CD4-positive, alpha-beta T cell treated with Interleukin-10 for 1 hour (primary cell): ENCODE measurements at places on chromosomes 2 and 18.

DNA sequence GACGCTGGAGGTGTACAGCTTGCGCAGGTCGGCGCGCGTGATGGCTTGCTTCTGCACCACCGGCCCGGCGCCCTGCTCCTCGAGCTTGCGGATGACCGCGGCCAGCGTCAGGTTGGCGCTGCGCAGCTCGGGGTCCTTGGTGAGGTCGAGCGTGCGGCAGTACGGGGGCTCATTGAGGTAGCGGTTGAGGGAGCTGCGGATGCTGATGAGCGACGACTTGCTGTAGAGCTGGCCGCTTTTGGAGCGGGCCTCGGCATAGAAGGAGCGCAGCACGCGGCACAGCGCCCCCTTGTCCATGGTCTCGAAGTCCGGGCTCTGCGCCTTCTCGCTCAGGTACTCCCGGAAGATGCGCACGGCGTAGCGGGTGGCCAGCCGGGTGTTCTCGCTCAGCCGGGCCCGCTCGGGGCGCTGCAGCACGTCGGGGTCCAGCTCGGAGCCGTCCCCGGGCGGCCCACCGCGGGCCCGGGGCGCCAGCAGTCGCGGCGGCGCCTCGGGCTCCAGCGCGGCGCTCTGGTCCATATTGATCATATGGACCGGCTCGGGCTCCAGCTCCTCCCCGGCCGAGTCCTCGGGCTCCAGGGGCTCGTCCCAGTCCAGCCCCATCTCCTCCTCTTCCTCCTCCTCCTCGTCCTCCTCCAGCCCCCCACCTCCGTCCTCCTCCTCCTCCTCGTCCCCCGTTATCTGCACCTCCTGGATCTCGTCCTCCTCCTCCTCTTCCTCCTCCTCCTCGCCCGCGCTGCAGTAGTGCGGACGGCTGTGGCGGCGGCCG lies 523 bp downstream of the KCTD1 start:
- peak; percentile 52 for DNase-seq

- no peak for DNase-seq
Measured at GRCh38 chr2:28437149-28437835, 44.6 kb downstream of the FOSL2 start.

DNA sequence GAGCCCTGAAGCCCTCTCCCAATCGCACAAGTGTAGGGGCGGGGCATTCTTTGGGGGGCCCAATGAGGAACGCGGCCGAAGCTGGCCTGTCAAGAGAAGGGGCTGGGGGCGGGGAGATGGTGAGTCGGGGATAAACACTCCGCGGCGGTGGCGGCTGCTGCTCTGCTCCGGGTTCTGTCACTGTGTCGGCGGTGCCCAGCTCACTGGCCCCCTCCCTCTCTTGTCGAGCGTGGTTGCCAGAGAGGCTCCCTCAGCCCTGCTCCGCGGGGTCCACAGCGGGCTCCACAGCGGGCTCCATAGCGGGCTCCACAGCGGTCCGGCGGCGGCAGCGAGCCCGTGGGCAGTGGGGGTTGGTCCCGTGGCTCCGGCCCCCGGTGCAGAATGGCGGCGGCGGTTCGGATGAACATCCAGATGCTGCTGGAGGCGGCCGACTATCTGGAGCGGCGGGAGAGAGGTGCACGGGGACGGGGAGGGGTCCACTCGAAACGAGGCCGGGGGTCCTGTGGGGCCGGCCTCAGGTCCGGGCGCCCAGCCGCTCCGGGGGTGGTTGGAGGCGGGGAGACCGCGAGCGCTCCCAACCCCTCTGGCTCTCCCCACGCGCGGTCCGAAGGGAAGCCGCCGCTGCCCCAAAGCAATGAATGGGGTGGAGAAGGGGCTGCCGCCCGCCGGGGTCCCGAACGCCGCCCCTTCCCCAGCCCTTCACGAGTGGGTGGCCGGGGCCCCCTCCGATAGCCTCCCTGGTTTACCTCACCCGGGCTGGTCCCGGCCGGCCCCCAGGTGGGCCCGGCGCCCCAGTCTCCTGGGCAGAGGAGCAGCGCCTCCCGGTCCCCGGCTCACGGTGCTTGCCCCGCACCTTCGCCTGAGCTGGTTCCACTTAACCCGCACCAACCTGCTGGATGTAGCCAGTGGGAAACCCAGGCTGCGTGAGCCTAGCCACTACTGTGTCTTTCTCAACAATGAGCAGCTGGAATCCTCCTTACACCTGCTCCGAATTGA lies at the start of gene MXD1:
Gene MXD1 (plus strand): TSS at position 160 of the 996 bp plus-strand sequence. CDS start 222 bp downstream, at position 382.
- no peak for DNase-seq

GRCh38 chr18:58996131-58996641 lies 131.5 kb downstream of the ZNF532 start:
- no peak for DNase-seq

GRCh38 chr2:40317046-40317445 lies 134.8 kb downstream of the SLC8A1 start:
- no peak for DNase-seq

- no peak for DNase-seq
Measured at GRCh38 chr18:22694954-22695353, 238.2 kb upstream of the RBBP8 start.

GRCh38 chr2:133641942-133642725 lies 73.9 kb upstream of the NCKAP5 start:
- no peak for DNase-seq

GRCh38 chr2:189249171-189249570 lies 69.6 kb upstream of the COL5A2 start:
- no peak for DNase-seq

- no peak for DNase-seq
Measured at GRCh38 chr2:111162718-111163331, 42.1 kb downstream of the BCL2L11 start.

GRCh38 chr18:9906481-9906880 lies 7.3 kb upstream of the VAPA start:
- no peak for DNase-seq

- peak; percentile 23 for DNase-seq
Measured at GRCh38 chr2:197152451-197153228, 157.9 kb downstream of the ANKRD44 start.

GRCh38 chr2:63378589-63378988 lies 209.7 kb downstream of the WDPCP start:
- no peak for DNase-seq

DNA sequence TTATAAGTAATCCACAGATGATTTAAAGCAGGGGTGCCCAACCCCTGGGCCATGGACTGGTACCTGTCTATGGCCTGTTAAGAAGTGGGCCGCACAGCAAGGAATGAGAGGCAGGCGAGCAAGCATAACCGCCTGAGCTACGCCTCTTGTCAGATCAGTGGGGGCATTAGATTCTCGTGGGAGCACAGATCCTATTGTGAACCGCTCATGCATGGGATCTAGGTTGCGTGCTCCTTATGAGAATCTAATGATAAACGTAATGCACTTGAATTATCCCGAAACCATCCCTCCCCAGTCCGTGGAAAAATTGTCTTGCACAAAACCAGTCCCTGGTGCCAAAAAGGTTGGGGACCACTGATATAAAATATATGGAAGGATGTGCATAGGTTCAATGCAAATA lies 153.7 kb downstream of the CSRNP3 start:
- no peak for DNase-seq

DNA sequence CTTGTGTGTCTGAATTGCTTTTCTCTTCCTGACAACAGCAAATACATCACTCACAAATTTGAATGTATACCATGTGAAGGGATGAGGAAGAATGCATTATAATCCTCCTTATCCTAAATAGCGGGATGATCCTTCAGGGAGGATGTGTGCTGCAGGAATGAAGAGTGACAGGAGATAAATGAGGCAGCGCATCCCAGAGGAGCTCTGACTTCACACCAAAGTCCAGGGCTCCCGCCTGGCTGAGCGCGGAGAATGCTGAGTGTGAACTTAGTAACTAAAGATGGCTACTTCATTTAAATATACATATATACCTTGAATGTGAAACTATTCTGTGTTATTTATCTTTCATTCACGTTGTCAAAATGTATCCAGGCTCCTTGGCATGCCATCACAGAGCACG lies 145.2 kb upstream of the TPO start:
- DNase-seq: no peak

- DNase-seq: no peak
Measured at GRCh38 chr2:66849153-66849755, 414.3 kb downstream of the MEIS1 start.

- DNase-seq: peak; percentile 22
Measured at GRCh38 chr2:218733171-218734021, 22.8 kb downstream of the TTLL4 start.

GRCh38 chr2:71784734-71785511 lies 331.6 kb downstream of the DYSF start:
- DNase-seq: no peak

DNA sequence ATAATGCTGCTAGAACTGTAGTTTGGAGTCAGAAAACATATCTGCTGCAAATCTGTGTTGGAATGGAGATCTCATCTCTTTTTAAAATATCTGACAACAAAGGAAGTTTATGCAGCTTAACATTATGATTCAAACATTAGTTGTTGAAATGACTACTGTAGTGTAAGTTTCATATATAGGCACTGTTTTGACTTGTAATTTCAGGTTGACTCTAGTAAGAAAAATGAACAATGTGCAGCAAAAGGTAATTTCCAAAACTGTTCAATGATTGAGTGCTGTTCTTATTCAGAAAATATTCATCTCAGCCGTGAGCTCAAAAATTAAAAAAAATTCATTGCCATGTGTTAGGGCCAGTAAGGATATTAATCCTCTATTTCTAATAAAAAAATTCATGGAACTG lies 48.5 kb downstream of the CCDC138 start:
- no peak for DNase-seq

DNA sequence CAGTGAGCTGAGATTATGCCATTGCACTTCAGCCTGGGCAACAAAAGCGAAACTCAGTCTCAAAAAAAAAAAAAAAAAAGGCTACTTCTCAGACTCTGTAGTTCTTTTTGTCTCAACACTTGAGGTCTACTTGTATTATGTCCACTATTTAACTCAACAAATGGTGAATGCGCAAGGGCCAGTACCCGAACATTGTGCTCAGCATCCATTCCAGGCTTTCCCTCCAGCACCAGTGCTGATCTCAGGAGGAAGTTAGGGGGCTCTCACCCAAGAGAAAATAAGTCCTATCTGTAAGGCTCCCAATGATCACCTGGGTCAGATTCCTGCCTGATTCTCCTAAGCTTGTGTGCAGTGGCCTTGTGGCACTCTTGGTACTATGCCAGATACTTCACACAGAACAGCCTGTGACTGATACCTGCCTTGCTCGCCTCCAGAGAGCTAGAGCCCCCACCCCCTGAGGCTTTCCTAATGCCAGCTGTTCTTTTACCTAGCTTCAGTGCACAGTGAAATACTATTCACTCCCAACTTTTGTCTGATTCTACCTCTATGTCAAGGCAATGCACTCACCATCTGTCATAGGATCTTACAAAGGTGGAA lies 74.9 kb downstream of the INO80D start:
- no peak for DNase-seq

DNA sequence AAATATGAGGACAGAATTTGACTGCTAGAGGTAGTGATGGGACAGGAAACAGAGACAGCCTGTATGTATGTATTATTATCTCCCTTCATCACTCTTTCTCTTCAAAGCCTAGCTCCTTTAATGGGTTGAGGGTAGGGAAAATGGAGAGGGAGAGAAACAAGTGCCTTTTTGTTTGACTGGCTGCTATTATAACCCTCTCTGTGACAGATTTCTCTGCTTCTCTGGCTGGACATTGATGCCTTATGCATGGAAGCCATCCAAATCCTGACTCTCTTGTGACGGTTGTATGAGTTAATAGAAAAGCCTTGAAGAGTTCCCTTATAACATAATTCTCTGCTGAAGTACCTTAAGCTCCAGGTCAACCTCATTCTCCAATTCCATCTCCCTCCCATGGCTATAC lies 118.5 kb upstream of the COL5A2 start:
- no peak for DNase-seq

GRCh38 chr2:232873292-232873908 lies 3.3 kb downstream of the SNORC start:
- DNase-seq: no peak

DNA sequence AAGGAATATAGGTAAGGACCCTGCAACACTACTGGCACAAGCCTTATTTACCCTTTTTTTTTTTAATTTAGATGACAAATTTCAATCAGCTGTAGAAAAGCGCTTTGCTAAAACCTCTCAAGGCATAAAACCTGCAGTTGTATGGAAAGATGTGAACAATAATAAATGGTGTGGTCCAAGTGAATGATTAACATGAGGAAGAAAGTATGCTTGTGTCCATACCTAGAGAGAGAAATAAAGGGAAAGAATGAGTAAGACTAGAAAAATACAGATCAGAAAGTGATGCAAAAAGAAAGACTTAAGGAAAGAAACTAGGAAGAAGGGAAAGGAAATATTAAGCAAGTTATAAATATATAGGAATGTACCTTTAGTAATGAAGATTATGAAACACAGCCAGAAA lies 119.2 kb upstream of the SCN7A start:
- no peak for DNase-seq

GRCh38 chr18:5250603-5251002 lies 44.9 kb downstream of the ZBTB14 start:
- no peak for DNase-seq

GRCh38 chr2:104033399-104033798 lies 820.5 kb upstream of the POU3F3 start:
- DNase-seq: no peak

DNA sequence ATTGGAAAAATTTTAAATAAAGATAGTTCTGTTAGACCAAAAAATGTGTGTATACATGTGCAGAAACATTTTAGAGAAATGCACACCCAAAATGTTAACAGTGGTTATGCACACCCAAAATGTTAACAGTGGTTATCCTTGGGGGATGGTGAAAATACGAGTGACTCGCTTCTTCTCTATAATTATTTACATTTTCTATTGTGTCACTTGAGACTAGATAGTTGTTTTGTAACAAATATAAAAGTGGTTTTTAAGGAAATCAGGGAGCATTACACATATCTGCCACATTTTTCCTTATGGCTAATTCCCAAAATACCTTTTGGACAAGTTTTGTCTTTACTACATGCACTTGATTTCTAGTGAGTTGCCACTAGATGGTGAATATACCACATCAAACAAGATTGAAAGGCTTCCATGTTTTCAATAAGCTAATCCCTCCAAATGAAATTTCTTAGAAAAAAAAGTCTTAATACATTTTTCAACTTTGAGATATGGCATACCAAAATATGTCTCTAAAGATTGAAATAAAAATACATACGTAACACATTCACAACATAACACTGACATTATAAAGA lies 9.0 kb upstream of the HIBCH start:
- no peak for DNase-seq

DNA sequence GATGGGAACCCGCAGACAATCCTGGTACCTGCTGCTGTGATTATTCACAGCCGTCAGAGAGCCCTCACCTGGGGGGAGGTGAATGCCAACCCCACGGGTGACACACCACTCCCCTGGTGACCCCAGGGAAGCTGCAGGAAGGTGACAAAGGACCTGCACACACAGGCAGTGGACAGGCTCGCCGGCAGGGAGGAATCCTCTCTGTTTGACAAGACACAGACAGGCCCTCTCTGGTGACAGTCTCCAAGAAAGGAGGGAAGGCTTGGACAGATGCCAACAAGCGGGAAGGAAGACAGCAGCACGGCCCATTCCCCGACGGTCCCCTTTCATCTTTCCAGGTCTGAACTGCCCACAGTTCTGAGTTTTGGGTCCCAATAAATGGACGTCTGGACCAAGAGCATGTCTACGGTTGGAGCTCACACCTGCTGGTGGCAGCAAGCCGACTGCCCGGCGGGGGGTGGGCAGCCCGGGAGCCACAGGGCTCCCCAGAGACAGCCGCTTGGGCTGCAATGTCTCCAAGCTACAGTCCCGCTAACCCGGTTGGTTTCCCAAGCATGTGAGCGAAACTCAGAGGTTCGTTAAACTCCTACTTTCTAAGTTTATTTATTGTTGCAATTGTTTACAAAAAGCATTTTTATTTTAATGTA lies 31.8 kb downstream of the HDAC4 start:
- no peak for DNase-seq

- DNase-seq: no peak
Measured at GRCh38 chr2:53777134-53777533, 9.5 kb downstream of the CHAC2 start.
